ENCODE measurements at places on chromosomes 12 and 14. TPM values are rescaled to one million over a fixed set of nuclear protein-coding genes. Genes with fewer than 3 reads are reported as not detected.

Gene BEGAIN
- polyA plus RNA-seq: 3.7 TPM

Gene BRF1
- 7.7 TPM for polyA plus RNA-seq

Gene NFE2
- polyA plus RNA-seq: 6.1 TPM

Gene ANKS1B
- polyA plus RNA-seq: 2.7 TPM

Gene RIN3
- polyA plus RNA-seq: 0.78 TPM

Gene RPS6KL1
- 9.4 TPM for polyA plus RNA-seq

Data from H1 (cell line).